ENCODE measurements at places on chromosomes 2 and 18. TPM values are rescaled to one million over a fixed set of nuclear protein-coding genes. Genes with fewer than 3 reads are reported as not detected.

CIDEA gene
- not detected for total RNA-seq

DNA sequence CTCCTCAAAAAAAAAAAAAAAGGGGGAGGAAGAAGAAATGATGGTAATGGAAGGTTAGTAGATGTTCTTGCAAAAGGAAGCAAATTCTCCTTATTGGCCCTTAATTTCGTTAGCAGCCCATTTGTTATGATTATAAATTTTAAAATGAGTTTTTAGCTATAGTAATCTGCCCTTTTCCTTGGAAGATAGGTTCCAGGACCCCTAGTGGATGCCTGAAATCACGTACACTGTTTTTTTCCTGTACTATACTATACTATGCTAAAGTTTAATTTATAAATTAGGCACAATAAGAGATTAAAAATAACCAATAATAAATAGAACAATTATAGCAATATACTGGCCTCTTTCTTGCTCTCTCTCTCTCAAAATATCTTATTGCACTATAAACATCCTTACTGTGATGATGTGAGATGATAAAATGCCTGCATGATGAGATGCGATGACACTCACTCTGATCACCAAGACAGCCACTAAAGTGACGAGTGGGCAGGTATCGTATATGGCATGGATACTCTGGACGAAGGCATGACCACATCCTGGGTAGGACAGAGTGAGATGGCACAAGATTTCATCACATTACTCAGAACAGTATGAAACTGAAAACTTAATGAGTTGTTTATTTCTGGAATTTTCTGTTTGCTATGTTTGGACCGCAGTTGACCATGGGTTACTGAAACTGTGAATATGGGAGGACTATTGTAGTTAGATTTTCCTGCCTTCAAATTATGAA lies 87.2 kb downstream of the KCTD18 start:
- no peak for DNase-seq

FAM168B gene
- total RNA-seq: 91.5 TPM

GRCh38 chr2:73930386-73930785 lies 3.7 kb downstream of the DGUOK start:
- peak; percentile 85 for DNase-seq

RGPD4 gene
- not detected for total RNA-seq

PPIG gene
- 35.8 TPM for total RNA-seq

Data from fibroblast of villous mesenchyme (primary cell).